Caco-2 (cell line): ENCODE measurements at places on chromosomes 12 and 14.

DNA sequence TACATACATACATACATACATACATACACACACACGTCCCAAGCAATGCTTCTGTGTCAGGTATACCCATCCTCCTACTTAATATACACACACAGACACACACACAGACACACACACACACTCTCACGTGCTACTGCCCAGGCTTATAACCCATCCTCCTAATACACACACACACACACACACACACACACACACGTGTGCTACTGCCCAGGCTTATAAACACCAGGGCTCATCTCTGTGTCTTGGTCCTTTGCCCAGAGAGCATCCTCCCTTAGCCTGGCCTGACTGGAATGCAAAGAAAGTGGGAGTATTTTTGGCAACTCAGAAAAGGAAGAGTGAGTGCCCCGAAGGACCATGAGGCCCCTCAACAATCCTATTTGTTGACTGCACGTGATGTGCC, 129.0 kb downstream of the RBM19 start:
- H3K27me3 ChIP-seq, result no peaks in the 10 kb centered on the region
- no peaks in the 10 kb centered on the region for H3K4me1 ChIP-seq

GRCh38 chr12:113081873-113082272, 25.3 kb downstream of the DTX1 start:
- DNase-seq, result no peak
- no peaks in the 10 kb centered on the region for H3K4me1 ChIP-seq
- no peaks in the 10 kb centered on the region for H3K27me3 ChIP-seq
- no peaks in the 10 kb centered on the region for H3K36me3 ChIP-seq
- H3K4me3 ChIP-seq, result no peak overlapping the region
- H3K27ac ChIP-seq, result no peak overlapping the region

DNA sequence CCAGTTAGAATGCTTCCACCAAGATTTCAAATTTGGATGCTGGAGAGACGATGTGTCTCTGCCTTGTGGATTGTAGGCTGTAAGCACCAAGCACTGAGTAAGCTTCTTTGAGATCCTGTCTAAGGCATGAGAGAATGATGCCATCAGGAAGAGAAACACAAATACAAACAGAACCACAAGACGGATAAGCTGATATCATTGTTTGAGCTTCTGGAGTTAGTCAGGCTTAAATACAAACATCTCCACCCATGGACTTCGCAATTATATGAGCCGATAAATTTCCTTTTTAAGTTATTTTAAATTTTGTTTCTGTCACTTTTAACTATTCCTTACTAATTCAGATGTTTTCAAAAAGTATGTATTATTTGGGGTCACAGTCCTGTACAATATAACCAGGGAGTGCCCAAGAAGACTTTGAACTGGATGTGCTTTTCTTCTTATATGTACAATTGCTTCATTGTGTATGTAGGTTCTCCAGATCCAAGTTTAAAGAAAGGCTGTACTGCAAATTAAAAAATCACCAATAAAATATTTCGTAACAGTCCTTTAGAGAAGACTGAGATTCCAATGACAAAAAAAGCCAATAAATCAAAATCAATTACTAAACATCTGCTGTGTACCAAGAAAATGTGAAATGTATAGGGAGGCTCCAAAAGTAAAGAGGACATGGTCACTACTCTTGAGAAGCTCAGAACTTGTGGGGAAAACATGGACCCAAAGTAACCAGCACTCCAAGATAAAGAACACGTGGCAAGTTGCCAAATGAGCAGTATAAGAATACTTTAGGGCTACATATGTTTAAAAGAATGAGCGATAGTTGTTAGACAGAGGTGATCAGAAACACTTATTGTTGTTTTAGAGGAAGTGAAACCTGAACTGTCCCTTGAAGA, 274.1 kb downstream of the ADAMTS20 start:
- no peaks in the 10 kb centered on the region for H3K27me3 ChIP-seq
- DNase-seq, result no peak
- H3K36me3 ChIP-seq, result no peaks in the 10 kb centered on the region
- H3K4me1 ChIP-seq, result no peaks in the 10 kb centered on the region
- no peak overlapping the region for H3K4me3 ChIP-seq

- no peak overlapping the region for H3K4me3 ChIP-seq
- H3K27ac ChIP-seq, result no peak overlapping the region
- DNase-seq, result no peak
- no peaks in the 10 kb centered on the region for H3K36me3 ChIP-seq
Measured at GRCh38 chr12:8145754-8146441, 10.9 kb upstream of the ZNF705A start.

GRCh38 chr14:84674636-84675035, 855.3 kb upstream of the FLRT2 start:
- DNase-seq, result no peak
- no peak overlapping the region for H3K4me3 ChIP-seq
- no peaks in the 10 kb centered on the region for H3K27me3 ChIP-seq
- H3K36me3 ChIP-seq, result no peaks in the 10 kb centered on the region
- H3K4me1 ChIP-seq, result no peaks in the 10 kb centered on the region

- H3K27ac ChIP-seq, result peak overlapping the region; percentile 28
- H3K4me3 ChIP-seq, result no peak overlapping the region
- no peaks in the 10 kb centered on the region for H3K36me3 ChIP-seq
- H3K4me1 ChIP-seq, result peaks cover 47% of the 10 kb centered on the region
- no peaks in the 10 kb centered on the region for H3K27me3 ChIP-seq
- DNase-seq, result no peak
Measured at GRCh38 chr12:13195250-13195649, 1.3 kb upstream of the EMP1 start.

- no peak overlapping the region for H3K27ac ChIP-seq
- no peaks in the 10 kb centered on the region for H3K36me3 ChIP-seq
- H3K4me3 ChIP-seq, result no peak overlapping the region
- no peak for DNase-seq
- H3K27me3 ChIP-seq, result no peaks in the 10 kb centered on the region
- no peaks in the 10 kb centered on the region for H3K4me1 ChIP-seq
Measured at GRCh38 chr14:104246401-104247335, 108.3 kb downstream of the KIF26A start.
